ENCODE measurements at places on chromosomes 11 and 22.
A peak's percentile ranks its signal among the peaks of the same experiment; 100 is the strongest.

- DNase-seq, result no peak
Observed at GRCh38 chr11:113675565-113675964, 30.5 kb downstream of the TMPRSS5 start.

DNA sequence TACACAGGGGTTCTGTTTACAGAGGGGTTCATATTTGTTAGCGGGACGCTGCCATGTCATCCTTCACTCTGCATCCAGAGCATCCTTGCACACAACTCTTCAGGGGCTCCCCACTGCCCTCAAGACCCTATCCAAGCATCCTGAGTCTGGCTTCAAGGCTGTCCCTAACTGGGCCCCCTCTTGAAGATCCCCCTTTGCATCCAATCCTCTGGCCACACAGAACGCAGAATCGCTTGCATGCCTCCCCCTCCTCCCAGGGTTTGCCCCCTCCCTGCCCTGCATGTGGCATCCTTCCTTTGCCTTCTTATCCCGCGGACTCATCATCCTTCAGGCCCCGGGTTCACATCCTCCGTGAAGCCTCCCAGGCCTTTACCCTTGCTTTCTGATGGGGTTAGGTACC, 18.6 kb downstream of the C1QTNF6 start:
- no peak for DNase-seq

- no peak for DNase-seq
Observed at GRCh38 chr22:50032941-50033601, 20.5 kb upstream of the IL17REL start.

- no peak for DNase-seq
Observed at GRCh38 chr11:72102162-72102561, 935 bp downstream of the LAMTOR1 start.

GRCh38 chr11:66659763-66660162, 17.9 kb downstream of the RBM4B start:
- no peak for DNase-seq

DNA sequence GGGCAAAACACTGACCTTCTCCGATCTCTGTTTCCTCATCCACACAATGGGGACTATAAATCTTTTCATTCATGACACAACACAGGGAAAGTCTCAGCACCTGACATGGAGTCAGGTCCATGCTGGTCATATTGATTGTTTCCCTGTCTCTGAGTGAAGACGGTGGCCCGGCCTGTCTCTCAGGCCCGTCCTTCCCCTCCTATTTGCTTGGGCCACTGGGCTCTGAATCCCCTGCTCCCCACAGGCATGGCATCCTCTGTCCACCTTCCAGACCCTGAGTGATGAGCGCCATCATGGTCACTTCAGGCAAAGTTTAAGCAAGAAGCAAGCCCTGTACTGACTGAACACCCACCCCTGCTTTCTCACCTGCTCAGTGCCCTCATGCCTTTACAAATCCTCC, 113.3 kb upstream of the ALX4 start:
- no peak for DNase-seq

DNA sequence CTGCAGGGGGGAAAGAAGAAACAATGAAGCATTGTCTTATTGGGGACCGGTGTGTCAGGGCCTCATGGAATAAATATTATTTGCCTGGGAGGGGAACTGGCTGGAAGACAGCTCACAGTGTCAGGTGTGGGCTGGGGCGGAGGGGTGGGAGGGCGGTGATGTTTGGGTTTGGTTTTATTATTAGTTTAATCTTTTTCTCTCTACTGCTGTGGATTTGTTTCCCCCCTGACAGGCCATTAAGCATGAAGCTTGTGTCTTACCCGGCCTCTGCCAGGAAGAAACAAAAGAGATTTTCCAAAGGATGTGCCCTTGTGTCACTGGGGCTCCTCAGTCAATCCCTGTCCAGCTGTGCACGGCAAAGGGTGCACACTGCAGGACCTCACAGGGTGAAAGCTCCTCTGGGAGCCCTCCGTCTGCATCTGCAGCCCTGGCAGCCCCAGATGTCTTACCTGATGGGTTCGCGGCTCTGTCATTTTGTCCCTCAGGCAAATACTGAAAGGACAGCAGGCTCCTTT, 203.1 kb upstream of the TMEM45B start:
- DNase-seq, result no peak

DNA sequence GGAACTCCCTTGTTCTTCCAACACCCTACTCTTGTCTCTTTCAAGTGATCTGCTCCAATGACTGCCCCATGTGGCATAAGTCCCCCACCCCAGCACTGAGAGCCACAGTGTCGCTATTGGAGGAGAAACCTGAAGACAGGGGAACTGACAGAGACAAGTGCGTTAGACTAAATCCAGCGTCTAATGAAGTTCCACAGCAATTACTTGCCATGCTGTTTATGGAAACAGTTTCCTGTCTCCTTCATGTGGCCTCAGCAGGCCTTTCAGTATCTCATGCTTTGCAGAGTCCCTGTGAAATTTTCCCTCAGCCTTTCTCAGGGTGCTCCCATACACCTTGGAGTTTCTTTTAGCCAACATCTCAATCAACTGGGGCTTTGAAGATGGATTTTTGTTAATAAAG, 277.4 kb downstream of the ETS1 start:
- DNase-seq, result no peak

DNA sequence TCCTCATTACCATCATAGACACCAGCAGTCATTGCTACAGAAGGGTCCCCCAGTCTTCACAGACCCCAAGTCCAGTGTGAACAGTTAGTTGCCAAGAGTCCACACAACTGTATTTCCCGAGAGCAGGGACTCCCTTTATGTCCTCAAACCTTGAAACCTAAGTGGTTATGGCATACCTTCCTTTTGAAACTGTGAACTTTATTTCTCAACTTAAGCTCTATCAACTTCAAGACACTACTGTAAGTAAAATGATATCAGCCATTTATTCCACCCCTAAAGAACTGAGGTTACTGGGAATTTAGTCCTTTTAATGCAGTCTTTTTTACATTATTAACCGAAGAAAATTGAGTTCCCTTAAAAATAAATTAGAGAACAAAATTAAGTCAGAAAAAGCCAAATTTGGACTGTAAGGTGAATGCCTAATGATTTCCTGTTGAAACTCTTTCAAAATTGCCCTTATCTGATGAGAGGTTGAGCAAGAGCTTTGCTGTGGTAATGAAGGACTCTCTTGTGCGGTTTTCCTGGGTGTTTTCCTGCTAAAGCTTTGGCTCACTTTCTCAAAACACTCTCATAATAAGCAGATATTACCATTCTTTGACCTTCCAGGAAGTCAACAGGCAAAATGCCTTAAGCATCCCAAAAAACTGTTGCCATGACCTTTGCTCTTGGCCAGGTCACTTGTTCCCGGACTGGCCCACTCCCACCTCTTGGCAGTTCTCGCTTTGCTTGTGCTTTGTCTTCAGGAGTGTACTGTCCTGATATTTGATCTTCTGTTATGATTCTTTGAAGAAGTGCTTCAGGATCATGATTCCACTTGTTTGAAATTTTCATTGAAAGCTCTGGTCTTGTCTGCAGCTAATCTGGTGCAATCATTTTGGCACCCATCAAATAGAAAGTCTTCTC, 765.4 kb upstream of the ANO3 start:
- DNase-seq, result no peak

DNA sequence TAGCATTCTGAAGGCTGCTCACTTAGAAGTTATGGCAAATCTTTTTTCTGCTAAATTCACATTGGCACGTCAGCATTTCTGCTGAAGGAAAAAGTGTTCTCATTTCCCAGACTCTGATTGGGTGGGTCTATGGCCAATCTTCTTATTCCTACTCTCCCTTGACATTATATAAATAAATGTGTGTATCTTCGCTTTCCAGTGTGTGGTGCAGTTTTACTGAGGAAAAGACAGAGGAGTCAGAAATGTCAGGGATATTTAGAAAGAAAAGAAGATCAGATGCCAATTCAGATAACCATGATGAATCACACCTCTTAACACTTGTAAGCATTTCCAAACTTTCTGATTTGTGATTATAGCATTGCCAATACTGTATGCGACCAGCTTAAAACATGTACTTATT, 3.2 kb upstream of the BDNF start:
- peak; percentile 79 for DNase-seq
